ENCODE measurements at places on chromosomes 3 and 15.

GRCh38 chr3:183519891-183520290, 35.6 kb downstream of the KLHL6 start:
- DNase-seq, result no peak

GRCh38 chr3:99945328-99945995, 127.8 kb downstream of the CMSS1 start:
- DNase-seq, result peak; percentile 31

DNA sequence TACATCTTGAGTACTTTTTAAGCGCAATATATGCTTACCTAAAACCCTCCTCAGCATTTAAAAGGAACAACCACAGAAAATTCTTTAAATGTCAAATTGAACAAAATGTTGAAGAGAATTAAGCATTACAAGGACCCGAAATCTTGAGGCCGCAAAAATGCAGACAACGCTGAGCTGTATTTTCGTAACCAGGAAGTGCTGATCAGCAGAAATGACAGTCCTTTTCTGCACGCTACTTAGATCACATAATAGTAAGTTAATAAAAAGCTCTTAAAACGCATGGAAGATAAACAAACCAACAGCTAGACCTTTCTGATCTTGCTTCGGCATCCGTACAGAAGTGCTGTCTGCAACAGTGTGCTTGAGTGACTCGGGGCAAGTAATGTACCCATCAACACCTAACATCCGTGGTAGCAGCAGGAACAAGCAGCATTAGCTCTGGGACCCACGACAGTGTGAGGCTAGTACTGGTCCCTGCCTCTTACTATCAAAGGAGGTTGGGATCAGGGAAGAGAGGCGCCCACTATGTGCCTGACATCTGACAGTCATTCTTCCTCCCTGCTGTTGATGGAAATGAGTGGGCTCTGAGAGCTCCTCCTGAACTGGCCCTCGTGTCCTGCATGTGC, 1.8 kb upstream of the SSUH2 start:
- DNase-seq, result no peak

- DNase-seq, result peak; percentile 51
These were observed 85.6 kb downstream of the TJP1 start for GRCh38 chr15:29736744-29737020.

- DNase-seq, result no peak
These were observed 176.7 kb downstream of the DIPK2A start for GRCh38 chr3:144148356-144148755.

All from fibroblast of upper back skin (primary cell).